ENCODE measurements at places on chromosomes 4 and X.

- DNase-seq: no peak
These were observed 48.0 kb downstream of the PHKA2 start for GRCh38 chrX:18935893-18936292.

DNA sequence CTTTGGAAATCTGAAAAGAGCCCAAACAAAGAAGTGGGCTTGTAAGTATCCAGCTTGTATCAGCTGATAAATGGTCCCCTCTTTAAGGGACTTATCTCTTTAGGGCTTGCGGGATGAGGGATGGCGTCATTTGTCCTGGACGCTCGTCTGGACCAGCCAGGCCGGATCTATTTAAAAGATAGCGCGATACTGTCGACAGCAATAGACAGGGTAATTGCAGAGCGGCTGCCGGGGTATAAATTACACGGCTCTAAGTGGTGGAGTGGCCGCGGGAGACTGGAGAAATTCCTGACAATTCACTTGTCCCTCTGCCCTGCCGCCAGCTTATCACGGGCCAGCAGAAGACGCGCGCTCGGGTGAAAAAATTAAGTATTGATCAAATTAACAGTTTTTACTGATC, 90.7 kb downstream of the FAM53A start:
- no peak for DNase-seq

DNA sequence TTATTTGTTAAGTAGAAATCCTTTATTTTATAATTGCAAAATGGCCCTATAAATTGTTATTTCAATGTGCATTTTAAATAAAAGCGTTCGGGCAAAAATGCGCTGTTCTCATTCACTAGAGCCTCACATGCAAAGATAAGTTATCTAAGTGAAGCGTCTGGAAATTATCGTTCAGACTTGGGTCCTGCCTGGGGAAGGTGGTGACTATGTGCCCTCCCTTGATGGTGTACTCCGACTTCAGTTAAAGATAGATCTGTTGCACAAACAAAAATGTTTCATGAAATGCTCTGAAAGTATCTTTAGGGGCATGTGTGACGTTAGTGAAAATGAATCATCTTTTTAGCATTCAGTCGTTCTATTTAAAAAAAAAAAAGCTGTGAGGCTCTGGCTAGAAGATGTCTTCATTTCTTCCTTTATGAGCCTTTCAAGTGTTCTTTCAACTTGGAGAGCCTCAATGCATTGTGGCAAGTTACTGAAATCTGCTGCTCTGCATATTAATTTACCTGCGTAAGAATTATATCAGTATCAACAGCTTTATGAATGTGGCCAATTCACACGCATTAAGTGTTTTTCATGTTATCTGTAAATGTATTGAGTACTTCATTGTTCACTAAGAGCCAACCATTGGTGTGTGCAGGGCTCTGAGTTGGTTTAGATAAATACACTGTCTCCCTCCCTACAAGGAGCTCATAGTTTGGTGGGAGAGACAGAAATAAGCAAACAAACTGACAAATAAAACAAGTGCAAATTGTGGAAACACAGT, 83.0 kb downstream of the AFF1 start:
- peak; percentile 45 for DNase-seq

- DNase-seq: no peak
These were observed 478.7 kb upstream of the GALNTL6 start for GRCh38 chr4:171334549-171334948.

- peak; percentile 12 for DNase-seq
These were observed 21.9 kb upstream of the IGFBP7 start for GRCh38 chr4:57131849-57132742.

GRCh38 chr4:109978704-109979454, 66.2 kb downstream of the EGF start:
- no peak for DNase-seq

GRCh38 chrX:7330556-7330955, 182.6 kb upstream of the PUDP start:
- DNase-seq: no peak

DNA sequence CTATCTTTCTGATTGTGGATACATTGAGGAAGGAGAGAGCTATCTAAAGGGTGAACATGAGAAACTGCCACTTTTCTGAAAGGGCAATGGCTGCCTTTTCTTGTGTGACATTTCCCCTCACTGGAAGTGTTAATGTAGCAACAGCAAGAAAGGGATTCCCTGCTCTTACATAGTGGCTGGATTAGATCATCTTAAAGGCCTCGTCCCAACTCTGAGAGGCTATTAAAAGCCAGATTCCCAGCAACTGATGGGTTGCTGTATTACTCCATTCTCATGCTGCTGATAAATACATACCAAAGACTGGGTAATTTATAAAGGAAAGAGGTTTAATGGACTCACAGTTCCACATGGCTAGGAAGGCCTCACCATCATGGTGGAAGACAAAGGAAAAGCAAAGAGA, 33.7 kb upstream of the ADH7 start:
- DNase-seq: no peak

- DNase-seq: no peak
These were observed 759 bp upstream of the TBC1D1 start for GRCh38 chr4:37889849-37890800.

GRCh38 chrX:129706400-129707072, 32.2 kb upstream of the XPNPEP2 start:
- DNase-seq: no peak

- no peak for DNase-seq
These were observed 2.4 kb downstream of the PDLIM3 start for GRCh38 chr4:185532795-185533324.

- DNase-seq: peak; percentile 28
These were observed 46.4 kb downstream of the PAGE2 start for GRCh38 chrX:55135171-55135570.

- peak; percentile 59 for DNase-seq
These were observed at the start of gene LDB2 for GRCh38 chr4:16897991-16898827. Gene LDB2 (minus strand): TSS chr4:16898645.

DNA sequence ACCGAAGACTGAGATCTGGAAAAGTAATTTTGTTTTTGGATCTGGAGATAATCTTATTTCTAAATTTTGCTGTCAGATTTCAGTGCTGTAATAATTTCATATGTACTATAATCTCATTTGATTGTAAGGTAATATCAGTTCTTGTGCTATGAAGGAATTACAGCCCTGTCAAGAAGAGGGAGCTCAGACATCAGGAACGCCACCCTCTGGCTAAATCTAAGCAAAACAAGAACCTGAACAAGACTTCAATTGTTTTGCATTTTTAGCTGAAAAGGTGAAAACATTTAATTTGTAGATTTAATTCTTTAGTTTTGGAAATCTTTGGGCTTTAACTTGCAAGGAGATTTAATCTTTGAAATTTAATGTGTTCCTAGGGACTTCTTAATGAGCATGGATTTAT, 525.4 kb upstream of the HS3ST1 start:
- no peak for DNase-seq

GRCh38 chr4:170271723-170272122, 182.0 kb upstream of the AADAT start:
- no peak for DNase-seq

DNA sequence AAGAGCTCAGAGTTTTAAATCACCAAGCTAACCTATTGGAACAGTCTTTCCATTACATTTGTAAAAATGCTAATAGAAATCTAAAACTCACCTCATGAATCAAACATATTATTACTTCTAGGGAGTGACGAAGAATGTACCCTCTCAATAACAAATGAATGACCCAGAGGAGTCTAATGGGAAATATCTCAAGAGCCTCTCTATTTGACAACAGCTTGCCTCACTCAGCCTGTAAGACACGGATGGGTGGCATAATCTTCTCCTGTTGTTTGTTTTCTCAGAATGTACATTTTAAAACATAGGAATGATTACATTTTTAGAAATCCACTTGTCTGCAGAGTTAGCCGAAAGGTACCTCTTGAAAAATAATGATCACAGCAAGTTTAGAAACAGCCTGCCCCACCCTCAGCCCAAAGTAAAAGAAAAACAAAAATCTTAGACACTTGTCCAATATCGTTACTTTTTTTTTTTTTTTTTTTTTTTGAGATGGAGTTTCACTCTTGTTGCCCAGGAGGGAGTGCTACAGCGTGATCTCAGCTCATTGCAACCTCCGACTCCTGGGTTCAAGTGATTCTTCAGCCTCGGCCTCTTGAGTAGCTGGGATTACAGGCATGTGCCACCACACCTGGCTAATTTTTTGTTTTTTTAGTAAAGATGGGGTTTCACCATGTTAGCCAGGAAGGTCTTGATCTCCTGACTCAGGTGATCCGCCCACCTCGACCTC, 183.6 kb upstream of the FTHL17 start:
- DNase-seq: no peak

DNA sequence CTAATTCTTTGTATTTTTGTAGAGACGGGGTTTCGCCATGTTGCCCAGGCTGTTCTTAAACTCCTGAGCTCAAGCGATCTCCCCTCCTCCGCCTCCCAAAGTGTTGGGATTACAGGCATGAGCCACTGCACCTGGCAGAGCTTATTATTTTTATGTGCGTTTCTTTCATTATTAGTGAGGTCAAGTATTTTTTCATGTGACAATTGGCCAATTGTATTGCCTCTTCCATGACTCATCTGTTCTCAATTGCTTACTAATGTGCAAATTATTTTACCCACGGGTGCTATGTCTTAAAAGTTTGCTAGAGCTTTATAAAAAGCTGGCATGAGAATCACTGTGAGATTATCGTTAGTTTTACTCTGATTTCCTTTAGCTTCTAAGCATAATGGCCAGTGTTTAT, 13.0 kb upstream of the ARX start:
- DNase-seq: peak; percentile 25

DNA sequence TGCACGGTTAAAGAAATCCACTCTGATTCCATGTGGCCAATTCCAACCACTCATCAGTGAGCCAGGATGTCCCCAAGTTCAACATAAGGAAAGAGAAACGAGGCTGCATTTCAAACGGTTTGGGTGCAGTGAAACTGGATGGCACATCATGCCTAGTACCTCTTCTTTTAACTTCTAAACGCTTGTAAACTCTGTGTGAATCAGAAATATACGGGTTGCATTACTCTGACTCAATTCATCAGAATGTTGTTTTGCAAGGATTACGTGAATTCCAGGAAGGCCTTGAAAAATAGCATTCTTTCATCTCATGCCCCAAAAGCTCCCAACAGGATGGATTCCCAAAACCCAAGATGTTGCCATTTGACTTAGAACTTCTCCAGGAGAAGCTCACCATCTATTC, 270.4 kb downstream of the LDB2 start:
- peak; percentile 89 for DNase-seq

- no peak for DNase-seq
These were observed 199.0 kb upstream of the DDX53 start for GRCh38 chrX:22800806-22801205.

- DNase-seq: peak; percentile 97
These were observed at the start of the genes CETN2 and NSDHL for GRCh38 chrX:152830312-152831305. Gene CETN2 (minus strand): TSS chrX:152830757. CDS start chrX:152830710, 47 bp downstream. Gene NSDHL (plus strand): TSS chrX:152831063. CDS start chrX:152846325, 15,262 bp downstream.

DNA sequence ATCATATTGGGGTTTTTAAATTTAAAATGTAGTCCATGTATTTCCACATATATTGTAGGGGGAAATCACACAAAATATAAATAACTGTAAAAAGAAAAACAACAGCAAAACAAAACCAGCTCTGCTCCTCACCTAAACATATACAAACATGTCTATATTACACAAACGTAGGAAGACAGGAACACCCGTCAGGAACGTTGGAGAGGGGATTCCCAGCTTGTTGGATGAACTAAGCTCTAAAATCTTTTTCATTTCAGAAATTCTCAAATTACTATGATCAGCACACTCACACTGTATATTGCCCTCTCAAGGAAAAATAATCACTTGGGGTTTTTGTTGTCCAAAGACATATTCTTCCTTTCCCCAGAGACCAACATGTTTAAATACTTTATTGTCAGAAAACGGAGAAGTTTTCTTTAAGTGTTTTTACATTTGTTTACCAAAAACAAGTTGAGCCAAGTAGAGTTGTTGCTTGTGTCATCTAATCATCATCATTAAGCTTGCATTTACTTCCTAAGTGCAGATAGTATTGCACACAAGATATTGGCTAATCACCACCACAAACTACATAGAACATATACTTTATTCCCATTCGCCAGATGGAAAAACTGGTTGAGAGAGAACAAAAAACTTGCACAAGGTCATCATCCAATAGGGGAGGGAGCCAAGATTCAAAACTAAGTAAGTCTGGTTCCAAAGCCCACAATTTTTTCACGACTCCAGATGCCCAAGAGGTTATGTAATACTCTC, 2.4 kb upstream of the TLR10 start:
- DNase-seq: no peak

DNA sequence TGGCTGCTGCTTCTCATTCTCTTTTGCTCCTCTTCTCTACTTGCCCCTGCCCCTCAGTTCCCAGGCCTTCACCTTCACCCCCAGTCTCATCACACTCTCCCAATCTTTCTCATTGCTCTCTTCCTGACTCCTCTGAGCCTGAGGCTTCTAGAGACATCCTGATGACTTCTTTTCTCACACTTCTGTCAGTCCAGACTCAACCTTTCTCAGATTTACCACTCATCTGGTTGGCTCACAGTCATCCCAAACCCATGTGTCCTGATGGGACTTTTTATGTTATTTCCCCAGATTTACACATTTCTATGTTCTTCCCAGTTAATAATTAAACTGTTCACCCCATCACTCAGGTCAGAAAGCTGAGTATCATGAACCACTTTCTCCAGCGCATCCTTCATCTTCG, 68.0 kb downstream of the TMA16 start:
- DNase-seq: no peak

DNA sequence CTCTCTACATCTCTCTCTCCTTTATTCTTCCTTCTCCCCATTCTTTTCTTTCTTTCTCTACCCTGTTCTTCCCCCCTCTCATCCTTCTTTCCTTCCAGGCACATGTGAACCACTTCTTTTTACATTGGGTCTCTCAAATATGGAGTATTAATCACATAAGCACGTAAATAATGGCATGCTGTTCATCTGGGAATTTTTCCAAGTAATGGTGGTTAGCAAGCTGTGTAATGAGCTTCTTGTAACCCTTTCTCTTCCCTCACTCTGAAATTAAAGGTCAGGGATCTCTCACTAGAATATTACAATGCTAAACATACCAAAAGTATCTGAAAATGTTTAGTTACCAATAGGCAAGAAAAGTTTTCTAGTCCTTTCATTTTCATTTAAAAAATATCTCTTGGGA, 239.9 kb upstream of the TEX13A start:
- no peak for DNase-seq

DNA sequence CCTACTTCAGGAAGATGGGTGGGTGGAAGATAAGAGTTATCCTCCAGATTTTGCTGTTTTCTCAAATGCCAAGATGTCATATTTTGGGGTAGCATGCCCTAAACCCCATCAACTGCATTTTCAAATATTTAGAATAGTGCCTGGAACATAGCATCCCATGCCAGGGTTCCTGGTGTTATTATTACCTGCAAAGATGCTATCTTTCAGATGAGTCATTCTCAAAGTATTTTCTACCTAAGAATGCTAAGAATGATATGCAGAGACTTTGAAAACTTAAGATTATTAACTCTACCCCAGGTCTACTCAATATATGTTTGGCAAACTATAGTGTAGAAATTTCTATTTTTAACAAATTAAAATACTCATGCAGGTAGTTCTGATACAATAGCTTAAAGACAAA, 934.3 kb upstream of the SLIT2 start:
- DNase-seq: no peak

Data from AG08395 (cell line).